Fibroblast of skin of right quadriceps (primary cell): ENCODE measurements at places on chromosomes 1 and 21.

GRCh38 chr1:44072204-44072603 is 40.9 kb upstream of the SLC6A9 start:
- DNase-seq = peak; percentile 92

- no peak for DNase-seq
These were observed 122.3 kb downstream of the C1orf21 start for GRCh38 chr1:184509105-184509504.

GRCh38 chr1:154434346-154435085 is 29.4 kb downstream of the IL6R start:
- DNase-seq = peak; percentile 54

- DNase-seq = peak; percentile 74
These were observed 52.3 kb downstream of the BCAR3 start for GRCh38 chr1:93629101-93630059.

DNA sequence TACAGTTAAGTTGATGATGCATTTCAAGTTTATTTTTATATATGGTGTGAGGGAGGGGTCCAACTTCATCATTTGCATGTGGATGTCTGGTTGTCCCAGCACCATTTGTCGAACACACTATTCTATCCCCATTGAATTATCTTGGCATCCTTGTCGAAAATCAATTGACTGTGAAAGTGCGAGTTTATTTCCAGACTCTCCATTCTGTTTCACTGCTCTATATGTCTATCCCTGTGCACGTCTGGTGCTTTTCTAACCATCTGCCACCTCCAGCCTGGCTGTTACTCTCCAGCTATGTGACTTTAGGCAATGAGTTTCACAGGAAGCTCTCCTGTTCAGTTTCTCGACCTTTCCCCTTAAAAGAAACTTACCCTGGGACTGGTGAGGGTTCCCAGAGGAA is 137.1 kb upstream of the KLHDC7A start:
- no peak for DNase-seq

DNA sequence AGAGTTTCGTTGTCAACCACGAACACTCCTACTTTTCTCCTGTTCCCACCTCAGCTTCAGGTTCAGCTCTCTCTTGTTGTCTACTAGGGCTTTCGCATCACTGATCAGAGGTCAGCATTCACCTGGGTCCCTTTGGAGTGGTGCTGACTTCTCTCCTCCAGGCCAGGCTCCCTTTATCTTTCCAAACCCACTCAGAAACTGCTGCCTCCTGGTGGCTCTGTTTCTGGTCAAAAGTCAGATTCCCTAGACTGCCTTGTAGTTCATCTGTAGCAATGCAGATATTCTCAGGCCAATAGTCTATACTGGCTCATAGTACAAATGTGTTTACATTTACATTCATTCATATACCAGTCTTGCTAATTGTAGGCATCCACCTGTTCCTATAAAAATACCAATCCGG is 6.4 kb upstream of the ERI3 start:
- no peak for DNase-seq

DNA sequence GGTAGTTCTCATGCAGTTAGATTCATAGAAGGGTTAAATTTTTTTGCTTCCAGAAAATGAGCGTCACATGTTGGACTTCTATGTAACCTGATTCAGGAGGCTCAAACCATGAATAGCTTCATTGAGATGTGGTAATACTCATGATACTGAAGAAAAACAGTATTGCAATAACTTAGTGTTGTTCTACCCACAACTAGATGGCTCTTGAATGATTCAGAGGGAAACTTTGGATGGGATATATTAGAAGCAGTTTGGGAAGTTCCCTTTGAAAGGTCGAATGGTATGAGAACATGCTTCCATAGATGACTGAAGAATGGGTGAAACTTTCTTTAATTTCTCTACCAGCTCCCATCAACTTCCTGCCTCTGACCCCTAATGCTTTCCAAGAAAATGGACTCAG is 211.7 kb upstream of the PTGFR start:
- peak; percentile 97 for DNase-seq

DNA sequence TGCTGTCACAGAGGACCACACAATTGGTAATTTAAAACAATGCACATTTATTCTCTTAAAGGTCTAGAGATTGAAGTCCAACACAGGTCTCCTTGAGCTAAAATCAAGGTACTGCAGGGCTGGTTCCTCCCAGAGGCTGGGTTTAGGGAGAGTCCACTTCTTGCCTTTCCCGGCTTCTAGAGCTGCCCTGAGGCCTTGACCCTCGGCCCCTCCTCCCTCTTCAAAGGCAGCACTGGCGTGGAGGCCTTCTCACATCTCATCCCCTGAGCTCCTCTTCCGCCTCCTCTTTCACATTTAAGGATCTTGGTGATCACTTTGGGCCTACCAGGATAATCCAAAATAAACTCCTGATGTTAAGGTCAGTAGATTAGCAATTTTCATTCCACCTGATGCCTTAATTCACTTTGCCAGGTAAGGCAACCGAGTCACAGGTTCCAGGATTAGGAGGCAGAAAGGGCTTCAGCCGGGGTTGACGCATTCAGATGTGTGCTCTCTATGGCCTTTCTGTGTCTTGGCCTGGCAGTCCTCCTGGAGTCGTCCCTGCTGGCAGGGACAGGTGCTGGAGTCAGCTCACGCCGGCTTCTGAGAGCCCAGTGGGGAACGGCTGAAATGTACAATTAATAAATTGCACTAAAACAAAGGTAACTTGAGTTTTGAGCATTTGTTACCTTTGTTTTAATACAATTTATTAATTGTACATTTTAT is 61.2 kb upstream of the ABCG1 start:
- DNase-seq = no peak

GRCh38 chr21:44949161-44949778 is 9.4 kb downstream of the SLX9 start:
- DNase-seq = no peak

- no peak for DNase-seq
These were observed 6.2 kb downstream of the MED8 start for GRCh38 chr1:43383449-43383848.

DNA sequence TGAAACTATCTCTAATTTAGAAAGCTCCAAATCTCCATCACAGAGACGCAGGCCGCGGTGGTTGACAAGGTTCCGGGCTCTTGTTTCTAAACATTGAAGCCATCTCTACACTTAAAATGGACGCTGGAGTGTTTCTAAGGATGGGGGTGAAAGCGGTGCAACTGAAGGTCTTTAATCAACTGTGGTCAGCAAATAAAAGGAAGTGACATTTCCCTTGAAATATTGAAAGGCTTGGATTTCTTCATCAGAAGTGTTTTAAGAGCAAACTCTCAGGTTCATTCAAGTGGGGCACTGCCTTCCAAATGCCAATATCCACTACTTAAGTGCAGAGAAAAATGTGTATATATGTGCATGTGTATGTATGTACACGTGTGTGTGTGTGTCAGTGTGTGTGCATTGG is 117.3 kb downstream of the KAZN start:
- DNase-seq = no peak

- DNase-seq = no peak
These were observed 29.6 kb downstream of the ZNF691 start for GRCh38 chr1:42876009-42876408.

GRCh38 chr1:29032841-29033240 is 90.9 kb downstream of the TMEM200B start:
- DNase-seq = no peak

GRCh38 chr1:109517337-109517736 is 7.8 kb upstream of the AMIGO1 start:
- no peak for DNase-seq

DNA sequence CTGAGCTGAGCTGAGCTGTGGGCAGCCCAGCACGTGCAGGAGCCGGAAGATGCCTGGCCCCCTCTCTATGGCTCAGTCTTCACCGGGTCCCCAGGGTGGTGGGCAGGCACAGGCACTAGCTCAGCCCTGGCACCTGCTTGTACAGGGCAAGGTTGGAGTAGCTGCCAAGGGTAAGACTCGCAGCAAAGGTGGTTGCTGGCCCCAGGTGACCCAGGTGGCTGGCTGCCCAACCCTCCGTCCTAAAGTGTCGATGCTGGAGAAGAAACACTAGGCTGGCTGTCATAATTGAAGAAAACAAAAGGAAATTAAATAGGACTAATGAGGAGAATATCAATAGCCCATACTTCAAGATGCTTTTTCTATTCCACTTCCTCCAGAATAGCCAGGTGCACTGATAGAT is 77.1 kb upstream of the ACTL8 start:
- no peak for DNase-seq

GRCh38 chr1:31418626-31419323 is 5.8 kb downstream of the SERINC2 start:
- DNase-seq = no peak

- DNase-seq = no peak
These were observed 60.6 kb upstream of the LAMC2 start for GRCh38 chr1:183125279-183125999.

DNA sequence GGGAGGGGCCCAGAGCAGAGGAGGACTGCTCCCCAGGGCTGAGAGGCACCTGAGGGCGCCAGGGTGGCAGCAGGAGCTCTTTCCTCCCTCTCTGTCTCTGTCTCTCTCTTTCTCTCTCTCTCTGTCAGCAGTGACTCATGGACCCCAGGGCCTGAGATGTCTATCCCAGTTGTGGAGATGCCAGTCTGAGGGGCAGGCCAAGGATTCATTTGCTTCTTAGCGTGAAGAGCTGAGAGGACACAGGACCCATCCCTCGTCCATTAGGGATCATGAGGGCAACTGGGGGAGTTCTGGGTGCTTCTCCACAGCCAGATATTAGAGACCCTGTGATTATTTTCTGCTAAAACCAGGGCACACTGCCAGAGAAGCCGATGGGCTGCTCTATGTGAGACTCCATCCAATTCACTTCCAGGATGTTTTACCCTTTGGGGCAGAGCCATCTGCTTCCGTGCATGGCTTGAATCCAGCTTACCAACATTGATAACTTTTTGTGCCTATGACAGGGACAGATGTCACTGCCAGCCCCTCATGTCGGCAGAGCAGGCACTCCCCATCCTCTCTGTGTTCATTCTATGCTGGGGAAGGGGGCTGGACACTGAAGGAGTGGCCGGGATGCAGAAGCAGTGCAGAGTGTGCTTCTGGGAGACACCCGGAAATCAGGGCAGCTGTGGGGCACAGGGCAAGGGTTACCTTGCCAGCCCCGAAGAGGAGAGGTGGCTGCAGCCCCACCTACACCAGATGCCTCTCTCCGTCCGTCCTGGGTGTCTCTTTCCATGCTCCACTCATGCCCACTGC is 4.1 kb upstream of the PCBP3 start:
- no peak for DNase-seq

DNA sequence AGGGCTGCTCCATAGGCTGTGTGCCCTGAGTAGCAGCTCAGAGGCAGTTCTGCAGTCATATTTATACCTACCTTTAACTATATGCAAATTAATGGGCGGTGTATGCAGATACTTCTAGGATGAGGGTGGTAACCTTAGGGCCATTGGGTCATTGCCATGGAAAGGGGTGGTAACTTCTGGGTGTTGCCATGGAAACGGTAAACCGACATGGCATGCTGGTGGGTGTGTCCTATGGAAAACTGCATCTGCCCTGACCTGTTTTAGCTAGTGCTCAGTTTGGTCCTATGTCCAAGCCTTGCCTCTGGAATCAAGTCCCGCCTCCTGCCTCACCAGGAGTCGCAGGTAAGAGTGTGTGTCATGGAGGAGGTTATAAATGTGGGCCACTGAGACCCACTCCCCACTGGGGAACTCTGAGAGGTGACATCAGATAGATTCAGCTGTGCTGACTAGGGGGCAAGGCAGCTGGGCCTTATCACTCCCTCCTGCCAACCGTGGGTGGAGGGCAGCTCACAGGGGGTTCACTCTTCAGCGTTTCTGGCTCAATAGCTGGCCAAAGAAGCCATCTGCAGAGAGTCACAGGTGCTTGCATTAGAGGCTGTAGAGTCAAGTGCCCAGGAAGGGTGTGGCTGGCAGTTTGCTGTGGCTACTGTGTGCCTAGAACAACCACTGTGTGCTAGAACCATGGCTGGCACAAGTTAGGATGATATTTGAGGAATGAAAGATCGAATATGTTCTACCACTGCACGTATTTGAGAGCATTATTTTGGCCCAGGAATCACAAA is 19.0 kb downstream of the BACE2 start:
- no peak for DNase-seq

- DNase-seq = peak; percentile 82
These were observed 22.7 kb upstream of the TRIM67 start for GRCh38 chr1:231139125-231139649.

DNA sequence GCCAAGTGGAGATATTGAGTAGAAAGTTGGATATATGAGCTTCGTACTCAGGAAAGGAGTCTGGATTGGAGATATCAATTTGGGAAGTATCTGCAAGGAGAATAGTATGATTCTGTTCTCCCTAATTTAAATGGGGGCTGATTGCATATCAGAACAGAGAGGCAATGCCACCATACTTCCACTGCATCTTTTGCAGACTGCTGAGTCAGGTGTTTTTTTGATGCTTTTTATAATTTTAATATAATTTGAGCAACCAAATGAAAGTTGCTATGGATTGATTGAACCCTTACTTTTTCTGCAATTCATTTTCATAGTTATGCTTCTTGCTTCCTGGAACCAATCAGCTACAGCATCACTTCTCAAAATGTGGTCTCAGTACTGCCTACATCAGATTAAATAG is 590.3 kb downstream of the USP25 start:
- DNase-seq = no peak

- DNase-seq = no peak
These were observed 178.9 kb downstream of the HS2ST1 start for GRCh38 chr1:87093286-87093685.

DNA sequence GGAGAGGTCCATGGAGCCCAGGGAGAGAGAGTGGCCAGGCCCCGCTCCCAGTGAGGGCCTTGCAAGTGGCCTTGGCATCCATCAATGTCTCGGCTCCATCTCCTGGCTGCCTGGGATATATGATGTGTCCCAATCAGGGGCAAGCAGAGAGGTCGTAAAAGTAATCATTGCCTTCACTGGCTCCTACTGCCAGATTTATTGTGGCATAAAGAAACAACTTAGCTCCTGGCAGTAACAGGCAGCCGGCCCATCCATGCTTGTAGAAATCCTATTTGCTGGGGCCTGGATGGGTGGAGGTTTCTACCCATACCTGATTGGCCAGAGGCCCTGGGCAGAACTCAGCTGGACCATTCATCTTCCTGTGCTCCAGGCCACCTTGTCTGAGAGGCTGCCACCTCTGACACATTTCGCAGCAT is 272.6 kb downstream of the MATN1 start:
- no peak for DNase-seq

DNA sequence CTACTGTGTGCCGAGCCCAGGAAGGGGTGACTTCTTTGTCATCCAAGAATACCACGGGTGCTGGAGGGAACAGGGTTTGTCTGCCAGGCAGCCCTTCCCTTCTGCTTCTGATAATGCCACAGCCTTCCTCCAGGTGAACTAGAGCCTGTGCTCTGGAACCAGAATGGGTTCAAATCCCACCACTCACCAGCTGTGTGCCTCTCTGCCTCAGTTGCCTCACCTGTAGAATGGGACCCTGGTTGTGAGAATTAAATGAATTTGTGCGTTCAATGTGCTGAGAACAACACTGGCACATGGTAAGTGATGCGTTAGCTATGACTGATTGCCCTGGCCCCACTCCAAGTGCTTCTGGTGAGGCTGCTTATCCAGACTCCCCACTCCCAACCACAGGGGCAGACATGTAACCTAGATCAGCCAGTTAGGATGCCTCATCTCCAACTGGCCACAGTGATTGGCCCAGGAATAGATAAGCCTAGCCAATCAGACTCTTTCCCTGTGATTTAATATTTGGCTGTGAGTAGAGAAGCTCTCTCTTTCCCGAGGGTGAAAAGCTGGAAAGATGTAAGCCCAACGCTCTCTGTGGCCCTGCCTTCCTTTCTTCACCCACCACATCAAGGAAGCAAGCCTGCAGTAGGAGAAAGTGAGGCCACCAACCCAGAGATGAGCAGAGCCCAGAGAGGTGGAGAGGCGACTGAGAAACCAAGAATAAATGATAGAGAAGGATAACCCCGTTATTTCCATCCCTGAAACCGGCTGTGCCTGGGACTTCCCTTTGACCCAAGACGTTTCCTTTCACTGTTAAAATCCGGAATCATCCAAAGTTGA is 20.8 kb upstream of the LAPTM5 start:
- DNase-seq = peak; percentile 81

- peak; percentile 74 for DNase-seq
These were observed 1.5 kb upstream of the RUNX1 start for GRCh38 chr21:35050348-35051286.
